Keratinocyte (primary cell): ENCODE measurements at places on chromosomes 13 and 19.

DNA sequence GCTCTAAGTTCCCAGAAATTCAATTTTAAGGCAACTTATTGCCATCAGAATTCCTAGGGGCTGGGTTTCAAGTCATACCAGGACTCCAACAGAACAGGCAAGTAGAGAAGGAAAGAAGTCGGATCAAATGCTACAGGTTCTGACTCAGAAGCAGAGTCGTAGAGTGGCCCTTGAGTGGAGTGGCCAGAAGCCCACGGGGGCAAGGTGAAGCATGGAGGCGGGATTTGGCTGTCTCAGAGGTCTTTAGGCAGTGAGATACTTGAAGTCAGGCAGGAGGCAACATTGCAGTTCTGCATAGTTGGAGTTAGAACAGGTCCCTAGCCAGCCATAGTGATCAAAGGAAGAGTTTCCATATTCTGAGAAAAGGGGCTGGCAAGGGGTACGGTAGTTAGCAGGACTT is 111.6 kb downstream of the NHLRC3 start:
- H3K4me1 ChIP-seq, result peaks cover 9% of the 10 kb centered on the region
- DNase-seq, result no peak
- peaks cover 16% of the 10 kb centered on the region for H3K27me3 ChIP-seq
- H3K36me3 ChIP-seq, result no peaks in the 10 kb centered on the region

GRCh38 chr13:23411706-23412105 is 21.8 kb downstream of the SACS start:
- no peak overlapping the region for H3K4me3 ChIP-seq
- no peak overlapping the region for H3K27ac ChIP-seq
- H3K4me1 ChIP-seq, result peaks cover 6% of the 10 kb centered on the region
- no peaks in the 10 kb centered on the region for H3K27me3 ChIP-seq
- H3K36me3 ChIP-seq, result no peaks in the 10 kb centered on the region

DNA sequence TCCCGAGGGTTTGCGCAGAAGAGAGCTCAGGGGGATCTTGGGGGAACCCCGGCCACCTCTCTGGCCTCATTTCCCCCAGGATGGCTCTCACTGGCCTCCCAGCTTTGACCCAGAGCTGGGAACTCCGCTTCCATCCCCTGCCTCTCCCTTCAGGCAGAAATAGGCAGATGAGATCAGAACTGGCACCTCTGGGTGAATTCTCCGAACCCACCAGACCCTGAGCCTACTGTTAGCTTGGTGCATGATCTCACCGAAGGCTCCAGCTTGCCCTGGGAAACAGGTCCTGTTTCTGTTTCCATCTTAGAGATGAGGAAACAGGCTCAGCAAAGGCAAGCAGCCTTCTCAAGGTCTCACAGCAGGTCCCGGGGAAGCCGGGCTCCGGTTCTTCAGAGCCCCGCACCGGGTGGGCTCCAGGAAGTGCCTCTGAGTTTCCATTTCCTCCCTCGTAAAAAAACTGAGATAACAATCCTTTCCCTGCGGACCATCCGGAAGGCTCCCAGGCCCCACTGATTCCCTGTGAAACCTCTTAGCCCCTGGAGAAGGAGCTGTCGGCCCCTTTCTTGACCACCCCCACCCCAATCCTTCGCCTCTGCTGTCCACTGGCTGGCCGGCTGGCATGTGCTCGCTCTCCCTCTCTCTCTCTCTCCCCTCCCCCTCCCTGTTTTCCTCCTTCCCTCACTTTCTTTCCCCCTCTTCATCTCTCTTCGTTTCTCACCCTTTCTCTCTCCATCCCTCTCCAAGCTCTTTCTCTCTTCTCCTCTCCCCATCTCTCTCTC is 2.1 kb downstream of the NECTIN2 start:
- H3K27me3 ChIP-seq, result no peaks in the 10 kb centered on the region
- no peak for DNase-seq
- peaks cover 14% of the 10 kb centered on the region for H3K4me1 ChIP-seq
- H3K36me3 ChIP-seq, result peaks cover 6% of the 10 kb centered on the region

GRCh38 chr13:23578411-23579071 is 8.3 kb downstream of the TNFRSF19 start:
- H3K4me1 ChIP-seq, result peaks cover 7% of the 10 kb centered on the region
- peak overlapping the region; percentile 67 for H3K4me3 ChIP-seq
- H3K36me3 ChIP-seq, result no peaks in the 10 kb centered on the region
- no peak for DNase-seq
- H3K27ac ChIP-seq, result peak overlapping the region; percentile 64

- no peaks in the 10 kb centered on the region for H3K36me3 ChIP-seq
- no peak for DNase-seq
- H3K4me3 ChIP-seq, result no peak overlapping the region
Observed at GRCh38 chr13:37995092-37995491, 125.5 kb upstream of the TRPC4 start.

GRCh38 chr19:28631961-28632360 is 581.0 kb downstream of the UQCRFS1 start:
- no peaks in the 10 kb centered on the region for H3K36me3 ChIP-seq
- no peak overlapping the region for H3K27ac ChIP-seq
- no peaks in the 10 kb centered on the region for H3K27me3 ChIP-seq
- no peaks in the 10 kb centered on the region for H3K4me1 ChIP-seq
- DNase-seq, result no peak
- H3K4me3 ChIP-seq, result no peak overlapping the region

- H3K36me3 ChIP-seq, result no peaks in the 10 kb centered on the region
- no peaks in the 10 kb centered on the region for H3K27me3 ChIP-seq
- DNase-seq, result no peak
Observed at GRCh38 chr19:51654783-51655182, 8.2 kb upstream of the SIGLEC14 start.

DNA sequence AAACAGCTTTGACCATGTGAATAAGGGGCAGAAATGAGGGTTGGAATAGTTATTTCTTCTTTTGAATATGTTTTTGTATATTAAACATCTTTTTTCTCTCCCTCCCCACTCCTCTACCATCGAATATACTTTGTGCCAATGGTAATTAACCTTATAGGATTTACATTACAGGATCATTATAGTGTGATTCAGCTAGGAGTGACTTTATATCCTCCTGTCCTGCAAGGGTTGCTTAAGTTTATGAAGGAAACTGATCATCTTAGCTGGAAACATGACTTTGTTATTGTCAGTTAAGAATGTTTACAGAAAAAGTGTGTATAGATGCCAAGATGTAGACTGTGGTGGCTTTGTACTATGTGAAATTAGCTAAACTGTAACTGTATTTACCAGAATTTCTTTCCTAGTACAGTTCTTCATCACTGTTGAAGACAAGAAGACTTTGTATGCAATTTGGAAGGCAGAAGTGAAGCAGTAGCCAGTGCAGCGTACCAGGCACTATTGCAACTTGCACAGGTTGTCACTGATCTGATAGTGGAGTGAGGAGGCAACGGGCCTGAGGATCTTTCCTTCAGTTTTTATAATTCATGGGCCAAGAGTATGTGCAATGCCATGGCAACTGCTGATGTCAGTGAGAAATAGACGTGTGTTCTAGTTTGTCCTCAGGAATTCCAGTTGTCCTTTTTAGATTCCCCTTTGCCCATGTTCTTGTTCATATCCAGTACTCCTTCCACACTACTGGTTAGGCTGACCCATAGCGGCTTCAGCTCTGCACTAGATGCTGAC is 8.2 kb upstream of the PAN3 start:
- no peak overlapping the region for H3K4me3 ChIP-seq
- no peaks in the 10 kb centered on the region for H3K27me3 ChIP-seq
- H3K27ac ChIP-seq, result no peak overlapping the region

DNA sequence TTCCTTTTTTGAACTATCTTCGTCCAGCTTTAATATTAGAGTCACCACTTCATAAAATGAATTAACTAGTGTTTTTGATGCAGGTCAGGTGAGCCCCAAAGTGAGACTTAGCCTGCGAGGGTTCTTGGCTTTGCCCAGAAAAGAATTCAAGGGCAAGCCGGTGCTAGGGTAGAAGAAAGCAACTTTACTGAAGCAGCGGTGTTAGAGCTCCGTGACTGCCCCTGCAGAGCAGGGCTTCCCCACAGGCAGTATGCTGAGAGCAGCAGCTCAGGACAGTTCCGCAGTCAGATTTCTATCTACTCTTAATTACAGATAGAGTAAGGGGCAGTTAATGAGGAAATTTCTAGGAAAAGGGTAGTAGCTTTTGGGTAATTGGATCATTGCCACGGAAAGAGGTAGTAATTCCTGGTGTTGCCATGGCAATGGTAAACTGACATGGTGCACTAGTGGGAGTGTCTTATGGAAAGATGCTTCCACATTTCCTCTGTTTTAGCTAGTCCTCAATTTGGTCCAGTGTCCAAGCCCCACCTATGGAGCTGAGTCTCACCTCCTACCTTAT is 432.2 kb upstream of the ZNF507 start:
- no peak for DNase-seq
- H3K36me3 ChIP-seq, result no peaks in the 10 kb centered on the region

- H3K36me3 ChIP-seq, result peaks cover 2% of the 10 kb centered on the region
- no peak overlapping the region for H3K27ac ChIP-seq
- no peak overlapping the region for H3K4me3 ChIP-seq
- H3K4me1 ChIP-seq, result no peaks in the 10 kb centered on the region
- no peaks in the 10 kb centered on the region for H3K27me3 ChIP-seq
Observed at GRCh38 chr19:45020071-45020470, 18.8 kb upstream of the CLASRP start.

DNA sequence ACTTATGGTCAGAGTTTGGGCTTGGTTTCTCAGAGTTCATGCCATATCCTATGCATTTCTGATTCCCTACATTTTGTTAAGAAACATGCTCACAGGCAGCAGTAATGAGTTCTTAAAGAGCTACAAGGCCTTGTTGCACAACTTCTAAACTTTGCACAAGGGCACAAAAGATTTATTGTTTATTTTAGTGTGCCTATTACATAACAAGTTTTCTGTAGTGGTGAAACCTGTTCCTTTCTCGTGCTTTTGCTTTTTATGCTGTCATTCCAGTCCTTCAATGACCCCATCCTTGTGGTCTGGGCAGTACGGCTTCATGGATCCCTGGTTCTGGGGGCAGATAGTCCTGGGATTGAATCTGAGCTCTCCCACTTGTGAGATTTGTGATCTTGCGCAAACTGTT is 17.8 kb downstream of the ZNF507 start:
- H3K27ac ChIP-seq, result no peak overlapping the region
- H3K4me3 ChIP-seq, result no peak overlapping the region
- DNase-seq, result no peak
- H3K36me3 ChIP-seq, result peaks cover 13% of the 10 kb centered on the region
- H3K27me3 ChIP-seq, result no peaks in the 10 kb centered on the region
- no peaks in the 10 kb centered on the region for H3K4me1 ChIP-seq

- H3K27me3 ChIP-seq, result no peaks in the 10 kb centered on the region
- no peak for DNase-seq
- H3K4me1 ChIP-seq, result peaks cover 22% of the 10 kb centered on the region
Observed at GRCh38 chr19:35713904-35714495, 3.8 kb upstream of the KMT2B start.

GRCh38 chr13:32025730-32026129 is 5.8 kb upstream of the FRY start:
- no peaks in the 10 kb centered on the region for H3K27me3 ChIP-seq
- H3K36me3 ChIP-seq, result no peaks in the 10 kb centered on the region
- H3K27ac ChIP-seq, result no peak overlapping the region
- H3K4me3 ChIP-seq, result no peak overlapping the region
- peaks cover 2% of the 10 kb centered on the region for H3K4me1 ChIP-seq

GRCh38 chr13:100517728-100518127 is 70.9 kb downstream of the GGACT start:
- H3K36me3 ChIP-seq, result no peaks in the 10 kb centered on the region
- no peaks in the 10 kb centered on the region for H3K27me3 ChIP-seq
- DNase-seq, result no peak
- H3K4me1 ChIP-seq, result no peaks in the 10 kb centered on the region

DNA sequence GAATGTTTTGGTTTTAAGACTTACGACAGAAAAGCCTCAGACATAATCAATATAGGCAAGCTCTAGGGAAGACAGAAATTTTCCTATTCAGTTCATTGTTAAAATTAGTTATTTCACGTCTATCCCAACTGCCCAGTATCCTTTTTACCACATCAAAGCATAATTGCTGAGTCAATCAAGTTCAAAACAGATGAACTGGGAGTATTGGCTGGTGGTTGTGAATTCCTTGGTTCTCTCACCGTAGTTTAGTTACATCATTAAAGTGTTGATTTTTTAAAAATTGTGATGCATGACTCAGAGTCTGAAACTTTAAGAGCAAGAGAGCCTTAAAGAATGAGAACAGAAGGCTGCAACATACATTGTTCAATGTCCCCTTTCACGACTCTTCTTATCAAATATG is 143.3 kb upstream of the FREM2 start:
- no peak for DNase-seq
- H3K27me3 ChIP-seq, result no peaks in the 10 kb centered on the region
- H3K27ac ChIP-seq, result no peak overlapping the region
- H3K4me3 ChIP-seq, result no peak overlapping the region
- no peaks in the 10 kb centered on the region for H3K4me1 ChIP-seq

- H3K27ac ChIP-seq, result no peak overlapping the region
- DNase-seq, result no peak
- no peaks in the 10 kb centered on the region for H3K4me1 ChIP-seq
- H3K36me3 ChIP-seq, result no peaks in the 10 kb centered on the region
Observed at GRCh38 chr13:87536899-87537298, 134.3 kb upstream of the SLITRK5 start.

- H3K27ac ChIP-seq, result peak overlapping the region; percentile 88
- H3K4me1 ChIP-seq, result peaks cover 26% of the 10 kb centered on the region
- no peak for DNase-seq
- H3K36me3 ChIP-seq, result no peaks in the 10 kb centered on the region
- H3K27me3 ChIP-seq, result no peaks in the 10 kb centered on the region
Observed at GRCh38 chr13:76992548-76993001, 694 bp downstream of the CLN5 start.

- no peaks in the 10 kb centered on the region for H3K4me1 ChIP-seq
- H3K27me3 ChIP-seq, result no peaks in the 10 kb centered on the region
- no peak for DNase-seq
- no peak overlapping the region for H3K27ac ChIP-seq
Observed at GRCh38 chr19:51830274-51830673, 35.3 kb downstream of the FPR3 start.

DNA sequence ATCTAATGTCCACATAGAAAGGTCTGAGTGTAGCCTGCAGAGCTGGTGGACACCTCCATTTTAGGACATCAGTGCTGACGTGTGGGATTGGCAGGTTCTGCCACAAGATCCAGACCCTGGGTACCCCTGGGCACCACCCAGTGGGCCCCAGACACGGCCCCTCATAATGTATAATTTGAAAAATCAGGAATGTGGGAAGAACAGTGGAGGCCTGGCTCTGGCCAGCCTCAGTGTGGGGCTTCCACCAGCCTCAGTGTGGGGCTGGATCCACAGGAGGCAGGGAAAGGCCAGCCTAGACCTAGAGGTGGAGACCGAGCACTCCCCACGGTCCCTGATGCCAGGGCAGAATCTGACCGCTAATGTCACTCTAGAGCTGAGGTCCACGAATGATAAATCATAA is 150.7 kb upstream of the SOX1 start:
- DNase-seq, result no peak
- H3K27ac ChIP-seq, result no peak overlapping the region
- H3K4me1 ChIP-seq, result no peaks in the 10 kb centered on the region
- no peaks in the 10 kb centered on the region for H3K36me3 ChIP-seq

- H3K27me3 ChIP-seq, result no peaks in the 10 kb centered on the region
- no peak overlapping the region for H3K4me3 ChIP-seq
- peaks cover 18% of the 10 kb centered on the region for H3K4me1 ChIP-seq
- DNase-seq, result peak; percentile 41
Observed at GRCh38 chr13:44267980-44268379, 105.6 kb upstream of the SERP2 start.
